ENCODE measurements at places on chromosomes 12 and 14.

DNA sequence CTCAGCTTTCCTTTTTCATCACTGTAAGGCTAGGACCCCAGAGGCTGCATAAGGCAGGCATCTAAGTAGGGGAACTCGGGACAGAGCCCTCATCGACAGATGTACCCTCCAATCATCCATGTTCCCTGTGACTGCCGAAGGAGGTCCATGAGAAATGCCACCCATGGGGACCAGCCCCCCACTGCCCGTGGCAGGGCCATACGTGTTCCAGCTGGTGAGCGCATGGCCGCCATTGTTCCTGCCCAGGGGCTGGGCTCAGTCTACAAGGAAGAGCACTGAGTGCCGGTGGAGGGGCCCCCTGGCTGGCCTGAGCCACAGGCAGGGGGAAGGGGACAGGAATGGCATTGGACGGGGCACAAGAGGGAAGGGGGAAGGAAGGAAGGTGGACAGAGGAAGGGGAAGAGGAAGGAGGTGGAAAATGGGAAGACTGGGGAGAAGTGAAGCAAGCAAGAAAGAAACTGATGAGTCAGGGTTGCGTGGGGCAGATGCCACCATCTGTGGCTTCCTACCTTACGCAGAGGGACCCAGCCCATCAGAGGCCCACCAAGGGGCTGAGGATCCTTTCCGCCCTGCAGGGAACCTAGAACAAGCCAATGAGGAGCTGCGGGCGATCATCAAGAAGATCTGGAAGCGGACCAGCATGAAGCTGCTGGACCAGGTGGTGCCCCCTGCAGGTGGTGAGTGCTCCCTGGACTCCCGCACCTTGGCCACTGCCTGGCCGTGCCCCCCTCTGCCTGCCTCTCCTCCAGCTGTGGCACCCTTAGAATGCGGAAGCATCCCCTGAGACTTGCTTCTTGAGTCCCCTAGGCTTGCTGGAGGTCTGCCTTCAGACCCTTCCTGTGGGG lies 120.6 kb upstream of the FKBP4 start:
- no peak for DNase-seq

- DNase-seq, result no peak
Observed at GRCh38 chr12:107431942-107432341, 253.7 kb upstream of the PWP1 start.

GRCh38 chr12:69886109-69886508 lies 61.1 kb downstream of the MYRFL start:
- no peak for DNase-seq

DNA sequence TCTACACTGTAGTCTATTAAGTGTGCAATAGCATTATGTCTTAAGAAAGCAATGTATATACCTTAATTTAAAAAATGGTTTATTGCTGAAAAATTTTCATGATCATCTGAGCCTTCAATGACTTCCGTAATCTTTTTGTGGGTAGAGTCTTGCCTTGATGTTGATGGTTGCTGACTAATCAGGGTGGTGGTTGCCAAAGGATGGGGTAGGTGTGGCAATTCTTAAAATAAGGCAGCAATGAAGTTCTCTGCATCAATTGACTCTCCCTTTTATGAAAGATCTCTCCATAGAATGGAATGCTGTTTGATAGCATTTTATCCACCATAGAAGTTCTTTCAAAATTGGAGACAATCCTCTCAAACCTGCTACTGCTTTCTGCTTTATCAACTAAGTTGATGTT lies 41.1 kb downstream of the BBS10 start:
- DNase-seq, result no peak

DNA sequence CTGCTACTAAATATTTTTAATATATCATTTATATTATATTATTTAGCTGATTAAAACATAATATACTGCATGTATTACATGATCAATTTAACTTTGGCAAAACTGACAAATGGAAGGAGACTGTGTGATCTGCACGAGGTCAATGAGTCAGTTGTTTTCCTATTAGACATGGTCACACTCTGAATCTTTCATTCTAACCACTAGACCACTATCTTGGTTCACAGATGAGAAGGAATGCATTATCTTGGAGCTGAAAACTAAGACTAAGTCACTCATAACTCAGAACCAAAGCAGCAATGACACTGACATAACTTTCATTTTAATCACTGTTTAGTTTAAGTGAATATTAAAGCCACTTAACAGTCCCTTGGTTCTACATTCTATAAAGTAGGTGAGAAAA lies 37.4 kb downstream of the GNPTAB start:
- no peak for DNase-seq

- DNase-seq, result no peak
Observed at GRCh38 chr12:111436811-111437210, 31.1 kb downstream of the SH2B3 start.

DNA sequence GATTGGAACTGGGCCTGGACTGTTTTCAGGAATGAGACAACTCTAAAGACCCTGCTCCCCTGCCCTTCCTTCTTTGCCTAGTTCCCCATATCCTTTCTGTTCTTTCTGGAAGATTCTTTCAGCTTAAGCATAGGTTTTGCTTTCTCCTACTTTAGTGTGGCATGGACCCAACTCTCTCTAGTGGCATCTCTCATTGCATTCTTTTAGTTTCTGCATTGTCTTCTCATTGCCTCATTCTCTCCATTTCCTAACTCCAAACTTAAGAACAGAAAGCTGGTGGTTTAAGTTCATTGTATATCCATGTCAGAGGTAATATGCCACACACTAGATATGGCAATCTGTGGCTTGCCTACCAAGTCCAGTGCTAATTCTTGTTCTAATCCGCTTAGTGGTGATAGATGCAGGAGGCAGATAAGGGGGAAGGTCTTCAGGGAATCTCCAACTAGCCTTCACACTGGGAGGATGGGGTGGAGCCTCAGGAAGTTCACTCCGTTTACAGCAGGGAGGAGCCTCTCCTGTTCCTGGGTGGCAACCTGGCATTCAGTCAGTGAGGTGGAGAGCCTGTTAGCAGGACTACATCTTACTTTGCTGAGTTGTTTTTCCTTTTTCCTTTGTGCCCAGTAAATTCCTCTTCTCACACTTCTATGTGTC lies 165.1 kb upstream of the LMNTD1 start:
- DNase-seq, result no peak

- no peak for DNase-seq
Observed at GRCh38 chr12:128815779-128816642, 7.7 kb downstream of the SLC15A4 start.

DNA sequence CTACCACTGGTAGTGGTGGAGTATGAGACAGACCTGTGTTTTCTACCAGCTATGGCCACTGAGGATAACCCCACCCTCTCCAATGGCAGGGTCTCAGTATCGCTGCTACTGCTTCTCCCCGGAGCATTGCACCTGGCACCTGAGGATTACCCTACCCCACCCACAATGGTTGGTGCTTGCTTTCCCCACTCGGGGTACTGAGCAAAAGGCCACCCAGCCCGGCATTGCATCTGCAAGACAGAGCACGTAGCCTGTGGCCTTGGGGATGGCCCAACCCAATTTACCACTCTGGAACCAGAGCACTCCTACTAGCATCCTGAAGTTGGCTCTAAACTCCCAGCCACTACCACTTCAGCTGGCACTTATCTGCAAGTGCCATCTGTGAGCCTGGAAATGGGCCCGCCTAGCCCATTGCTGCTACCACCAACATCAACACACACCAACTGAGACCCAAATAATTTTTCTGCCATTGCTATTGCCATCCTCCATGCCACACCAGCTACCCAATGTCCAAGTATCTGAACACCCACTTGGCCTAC lies 145.7 kb downstream of the CNTN1 start:
- no peak for DNase-seq

GRCh38 chr12:55695349-55695748 lies 12.4 kb downstream of the ITGA7 start:
- DNase-seq, result no peak

GRCh38 chr14:53946404-53947093 lies 10.1 kb downstream of the BMP4 start:
- DNase-seq, result no peak

DNA sequence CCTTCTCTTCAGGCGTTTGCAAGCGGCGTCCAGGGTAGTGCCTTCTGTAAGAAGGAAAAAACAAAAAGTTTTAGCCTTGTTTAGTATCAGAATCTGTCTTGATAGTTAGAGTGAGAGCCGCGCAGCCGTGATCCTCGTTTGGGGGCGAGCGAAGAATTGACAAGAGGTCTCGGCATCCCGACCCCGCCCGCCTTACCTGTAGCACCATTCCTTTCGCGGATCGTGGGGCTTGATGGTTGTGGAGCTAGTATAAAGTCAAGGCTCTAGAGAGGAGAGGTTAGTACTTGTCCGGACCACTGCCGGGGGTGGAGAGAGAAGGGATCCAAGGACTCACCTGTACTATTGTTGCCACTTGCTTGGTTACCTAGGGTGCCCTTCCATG lies 494 bp downstream of the TMTC3 start:
- DNase-seq, result no peak

GRCh38 chr12:234891-235415 lies 21.0 kb upstream of the SLC6A12 start:
- DNase-seq, result no peak

- DNase-seq, result no peak
Observed at GRCh38 chr12:129325566-129325965, 472.3 kb downstream of the GLT1D1 start.

DNA sequence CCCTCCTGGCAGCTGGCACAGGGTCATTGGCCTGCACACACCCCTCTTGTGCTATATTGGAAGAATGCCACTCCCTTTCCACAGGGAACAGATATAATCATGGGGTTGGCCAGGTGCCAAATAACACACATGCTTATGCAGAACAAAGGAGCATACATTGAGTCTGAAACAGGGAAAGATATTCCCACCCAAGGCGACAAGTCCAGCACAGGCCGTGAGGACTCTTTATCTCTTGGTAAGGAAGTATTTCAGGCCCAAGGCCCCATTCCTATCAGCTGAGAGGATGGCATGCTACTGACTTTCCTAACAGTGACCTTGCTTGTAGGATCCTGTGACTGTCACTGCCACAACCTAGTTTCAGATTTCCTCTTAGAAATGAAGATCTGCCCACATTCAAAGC lies 59.0 kb upstream of the STXBP6 start:
- no peak for DNase-seq

GRCh38 chr12:87152075-87152474 lies 877.1 kb downstream of the C12orf50 start:
- no peak for DNase-seq

DNA sequence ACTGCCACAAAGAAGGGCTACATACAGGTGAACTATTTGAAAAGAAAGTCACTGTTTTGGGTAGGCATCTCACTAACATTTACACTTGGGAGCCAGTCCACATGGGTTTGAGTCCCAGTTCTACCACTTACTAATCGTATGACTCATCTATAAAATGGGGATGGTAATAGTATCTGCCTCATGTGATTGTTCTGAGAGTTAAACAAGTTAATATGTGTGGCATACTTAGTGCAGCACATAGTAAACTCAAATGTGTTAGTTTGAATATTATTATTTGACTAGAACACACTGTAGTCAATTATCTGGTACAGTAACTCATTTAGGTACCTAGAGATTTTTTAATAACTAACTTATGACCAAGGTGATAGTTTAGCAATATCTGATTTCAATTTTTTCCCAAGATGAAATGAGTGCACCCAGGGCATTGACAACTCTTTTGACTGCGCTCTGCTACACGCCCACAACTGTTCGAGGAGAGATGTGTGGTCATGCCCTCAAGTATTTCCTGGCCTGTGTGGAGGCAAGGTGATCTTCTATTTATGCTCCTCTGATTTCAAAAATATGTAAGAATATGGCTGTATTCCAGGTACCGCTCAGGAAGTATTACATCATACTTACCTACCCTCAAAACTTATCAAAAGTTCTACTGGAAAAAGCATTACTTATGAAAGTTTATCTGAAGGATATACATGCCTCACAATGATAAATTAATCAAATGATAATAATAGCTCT lies 210.6 kb upstream of the EGLN3 start:
- no peak for DNase-seq

- DNase-seq, result no peak
Observed at GRCh38 chr12:100857971-100858370, 63.4 kb downstream of the ANO4 start.

DNA sequence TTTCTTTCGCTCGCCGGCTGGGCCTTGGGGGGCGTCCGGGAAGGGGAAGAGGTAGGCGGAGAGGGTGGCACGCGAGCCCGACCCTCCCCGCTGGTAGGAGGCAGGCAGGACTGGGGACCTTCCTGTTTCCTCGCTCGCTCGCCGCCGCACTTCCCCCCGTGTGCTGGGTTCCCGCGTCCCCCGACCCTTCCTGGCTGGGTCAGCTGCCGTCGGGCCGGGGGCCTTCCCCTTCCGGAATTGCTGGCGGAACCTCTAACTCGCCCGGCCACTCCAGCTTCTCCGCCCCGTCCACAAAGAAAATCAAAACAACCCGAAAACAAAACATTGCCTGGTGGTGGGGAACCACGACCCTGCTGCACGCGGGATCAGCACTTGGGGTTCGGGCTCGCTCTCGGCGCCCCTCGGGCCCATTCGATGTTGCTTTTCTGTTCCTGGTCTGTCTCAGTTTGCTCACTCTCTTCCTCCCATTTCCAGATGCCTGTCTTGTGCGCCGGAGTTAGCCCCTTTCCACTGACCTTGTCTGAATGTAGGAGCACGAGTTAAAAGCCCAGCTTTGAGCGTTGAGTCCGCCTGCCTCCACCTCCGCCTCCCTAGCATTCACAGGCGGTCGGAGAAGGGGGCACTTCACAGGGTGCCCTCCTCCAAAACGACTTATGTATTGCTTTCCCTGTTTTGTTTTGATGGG lies 581 bp downstream of the PAPOLA start:
- no peak for DNase-seq

DNA sequence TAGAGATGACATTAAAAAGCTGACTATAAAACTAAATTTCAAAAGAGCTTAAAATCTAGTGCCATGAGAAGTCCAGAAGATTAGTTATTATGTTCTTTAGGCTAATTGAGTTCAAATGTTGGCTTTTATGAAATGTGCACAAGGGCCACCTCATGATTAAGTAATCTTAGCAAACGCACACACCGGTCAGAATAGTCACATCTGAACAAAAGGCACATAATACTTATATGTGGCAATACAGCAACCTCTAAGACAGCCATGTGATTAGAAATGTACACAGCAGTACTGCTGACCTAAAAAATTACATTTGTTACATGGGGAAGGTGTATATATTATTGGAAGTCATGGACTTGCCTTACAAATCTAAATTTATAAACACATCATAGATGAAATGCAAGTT lies 344.7 kb upstream of the GARIN6 start:
- no peak for DNase-seq

- DNase-seq, result no peak
Observed at GRCh38 chr12:2526371-2526770, 268.4 kb upstream of the FKBP4 start.

- no peak for DNase-seq
Observed at GRCh38 chr14:60840313-60840712, 105.8 kb downstream of the MNAT1 start.

- no peak for DNase-seq
Observed at GRCh38 chr12:82959821-82960220, 273.1 kb downstream of the TMTC2 start.

- no peak for DNase-seq
Observed at GRCh38 chr12:1851151-1851701, 30.9 kb downstream of the LRTM2 start.

DNA sequence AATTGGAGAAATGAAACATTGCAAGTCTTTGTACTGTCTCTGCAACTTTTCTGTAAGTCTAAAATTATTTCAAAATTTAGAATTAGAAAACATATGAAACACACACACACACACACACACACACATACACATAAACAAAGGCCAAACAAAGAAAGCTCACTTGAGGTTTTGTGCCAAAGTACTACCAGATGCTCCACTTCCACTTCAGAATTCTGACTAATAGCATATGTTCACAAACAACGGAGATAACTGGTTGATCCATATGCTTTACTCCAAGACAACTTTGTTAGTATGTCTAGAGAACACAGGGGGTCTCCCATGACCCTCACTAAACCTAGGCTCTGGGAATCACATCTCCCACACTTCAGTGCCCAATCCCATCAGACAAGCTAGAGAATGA lies 133.8 kb upstream of the CLEC14A start:
- no peak for DNase-seq

- DNase-seq, result no peak
Observed at GRCh38 chr12:110367181-110367864, 36.2 kb downstream of the ANAPC7 start.

Measured in stimulated activated CD4-positive, alpha-beta T cell treated with anti-CD3 and anti-CD28 coated beads, Interleukin-1b, Interleukin-23, amount 100 ng/mL, for 1 hour (primary cell).